ENCODE measurements at places on chromosomes 16 and 17.

GRCh38 chr16:12153662-12154061 is 177.1 kb downstream of the SNX29 start:
- no peak for DNase-seq

- no peak for DNase-seq
These were observed 216.7 kb downstream of the C16orf95 start for GRCh38 chr16:87100306-87101058.

DNA sequence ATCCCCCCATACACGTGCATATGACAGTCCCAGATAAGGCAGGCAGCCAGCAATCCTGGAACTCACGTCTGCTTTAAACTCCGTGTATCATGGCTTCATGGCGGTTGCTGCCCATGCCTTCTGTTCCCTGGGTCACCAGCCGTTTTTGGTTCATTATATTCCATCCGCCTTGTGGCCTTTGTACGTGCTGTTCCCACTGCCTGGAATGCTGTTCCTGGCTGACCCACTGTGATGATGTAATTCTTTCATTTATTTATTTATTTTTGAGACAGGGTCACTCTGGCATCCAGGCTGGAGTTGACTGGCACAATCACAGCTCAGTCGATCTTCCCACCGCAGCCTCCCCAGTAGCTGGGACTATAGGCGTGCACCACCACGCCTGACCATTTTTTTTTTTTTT is 136.7 kb upstream of the GSE1 start:
- DNase-seq = no peak

DNA sequence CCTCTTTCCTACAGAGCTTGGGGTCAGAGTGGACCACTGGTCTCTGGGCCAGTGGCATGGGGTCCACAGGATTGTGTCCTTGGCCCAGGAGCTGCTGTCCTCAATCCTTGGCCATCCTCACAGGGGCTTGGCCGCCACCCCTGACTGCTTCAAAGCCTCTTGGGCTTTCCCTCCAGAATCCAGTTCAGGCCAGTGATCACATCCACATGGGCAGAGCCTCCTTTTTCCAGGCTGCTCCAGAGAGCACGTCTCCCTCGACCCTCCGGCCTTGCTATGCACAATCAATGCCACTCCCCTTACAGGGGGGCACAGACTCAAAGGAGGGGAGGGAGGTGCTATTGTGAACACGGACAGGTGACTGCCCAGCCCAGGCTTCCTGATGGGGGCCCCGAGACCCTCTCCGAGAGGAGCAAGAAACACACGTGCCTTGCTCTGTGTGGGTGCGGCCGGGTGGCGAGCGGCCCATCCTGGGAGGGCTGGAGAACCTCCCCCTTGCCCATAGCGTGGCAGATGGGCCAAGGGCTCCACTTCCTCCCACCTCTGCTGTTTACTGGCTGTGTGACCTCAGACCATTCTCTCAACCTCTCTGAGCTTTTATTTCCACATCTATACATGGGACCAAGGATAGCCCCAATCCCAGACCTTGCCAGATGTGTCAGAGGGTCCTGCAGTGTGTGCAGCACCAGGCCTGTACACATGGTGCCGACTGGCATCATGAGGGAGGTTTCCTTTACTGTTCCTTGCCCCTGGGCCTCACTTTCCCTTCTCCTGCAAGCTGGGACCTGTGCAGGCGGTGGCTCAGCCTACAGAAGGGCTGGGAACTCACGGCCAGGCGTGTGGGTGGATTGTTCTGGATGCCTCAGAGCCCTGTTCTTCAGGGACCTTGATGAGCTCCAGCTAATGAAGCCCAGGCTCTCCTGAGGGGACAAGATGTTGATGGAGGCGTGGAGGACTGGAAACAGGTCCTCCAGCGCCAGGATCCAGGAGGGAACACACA is 229.0 kb upstream of the GSE1 start:
- DNase-seq = peak; percentile 79

- DNase-seq = no peak
These were observed 759.1 kb upstream of the RBFOX1 start for GRCh38 chr16:6573577-6573976.

- DNase-seq = no peak
These were observed 170.9 kb downstream of the RAB11FIP4 start for GRCh38 chr17:31562376-31562840.

DNA sequence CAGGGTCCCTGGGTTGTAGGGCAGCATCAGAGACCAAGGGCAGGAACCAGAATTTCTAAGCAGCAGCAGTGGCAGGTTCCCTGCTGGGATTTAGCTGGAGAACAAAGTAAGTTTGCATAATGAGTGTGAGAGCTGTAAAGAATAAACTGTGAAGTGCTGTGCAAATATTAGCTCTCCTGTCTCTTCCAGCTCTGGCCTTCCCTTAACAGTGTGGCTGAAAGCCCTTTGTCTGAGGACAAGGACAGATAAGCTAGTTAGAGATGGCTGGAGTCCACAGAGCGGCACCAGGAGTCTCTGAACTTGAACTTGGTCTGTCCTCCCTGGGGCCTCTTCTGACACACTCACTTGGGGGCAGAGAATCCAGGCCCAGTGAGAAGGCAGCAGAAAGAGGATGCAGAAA is 98.2 kb upstream of the WSCD1 start:
- DNase-seq = no peak

GRCh38 chr16:71367241-71367976 is 8.9 kb downstream of the CALB2 start:
- no peak for DNase-seq

DNA sequence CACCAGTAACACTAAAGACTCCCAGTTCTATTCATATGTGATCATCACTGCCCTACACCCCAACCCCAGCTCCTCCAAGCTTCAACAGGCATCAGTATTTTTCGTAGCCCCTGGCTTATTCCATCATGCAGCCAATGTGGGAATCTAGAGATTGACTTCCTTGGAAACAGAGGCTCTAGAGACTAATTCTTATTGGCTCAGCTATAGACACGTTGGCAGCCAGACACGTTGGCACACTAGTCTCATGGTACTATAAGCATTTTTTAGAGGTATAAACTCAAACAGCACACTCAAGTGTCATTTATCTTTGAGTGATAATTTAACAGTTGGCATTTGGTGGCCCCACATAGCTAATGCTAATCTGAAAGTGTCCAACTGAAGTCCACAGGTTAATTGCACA is 44.4 kb upstream of the CDR2 start:
- DNase-seq = no peak

DNA sequence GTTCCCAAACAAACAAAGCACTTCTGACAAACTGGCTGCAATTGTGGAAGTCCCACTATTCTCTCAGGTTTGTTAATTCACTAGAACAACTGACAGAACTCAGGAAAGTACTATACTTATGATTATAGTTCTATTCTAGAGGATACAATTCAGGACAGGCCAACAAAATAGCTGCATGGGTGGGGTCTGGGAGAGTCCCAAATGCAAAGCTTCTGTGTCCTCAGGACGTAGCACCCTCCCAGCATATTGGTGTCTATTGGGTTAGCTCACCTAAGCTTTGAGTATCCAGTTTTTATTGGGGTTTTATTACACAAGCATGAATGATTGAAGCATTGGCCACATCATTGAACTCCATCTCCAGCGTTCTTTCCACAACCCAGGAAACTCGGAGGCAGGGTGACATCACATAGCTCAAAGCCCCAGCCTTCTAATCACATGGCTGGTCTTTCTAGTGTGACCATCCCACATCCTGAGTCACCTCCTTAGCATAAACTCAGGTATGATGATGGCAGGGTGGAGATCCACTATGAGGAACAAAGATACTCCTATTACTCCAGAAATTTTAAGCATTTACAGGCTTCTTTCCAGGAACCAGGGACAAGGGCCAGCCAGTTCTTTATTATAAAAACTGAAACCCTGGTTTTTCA is 43.9 kb upstream of the CCNF start:
- DNase-seq = no peak

- no peak for DNase-seq
These were observed 486.0 kb downstream of the KCNJ2 start for GRCh38 chr17:70655176-70655958.

- no peak for DNase-seq
These were observed 56.3 kb upstream of the DHX40 start for GRCh38 chr17:59508999-59509625.

DNA sequence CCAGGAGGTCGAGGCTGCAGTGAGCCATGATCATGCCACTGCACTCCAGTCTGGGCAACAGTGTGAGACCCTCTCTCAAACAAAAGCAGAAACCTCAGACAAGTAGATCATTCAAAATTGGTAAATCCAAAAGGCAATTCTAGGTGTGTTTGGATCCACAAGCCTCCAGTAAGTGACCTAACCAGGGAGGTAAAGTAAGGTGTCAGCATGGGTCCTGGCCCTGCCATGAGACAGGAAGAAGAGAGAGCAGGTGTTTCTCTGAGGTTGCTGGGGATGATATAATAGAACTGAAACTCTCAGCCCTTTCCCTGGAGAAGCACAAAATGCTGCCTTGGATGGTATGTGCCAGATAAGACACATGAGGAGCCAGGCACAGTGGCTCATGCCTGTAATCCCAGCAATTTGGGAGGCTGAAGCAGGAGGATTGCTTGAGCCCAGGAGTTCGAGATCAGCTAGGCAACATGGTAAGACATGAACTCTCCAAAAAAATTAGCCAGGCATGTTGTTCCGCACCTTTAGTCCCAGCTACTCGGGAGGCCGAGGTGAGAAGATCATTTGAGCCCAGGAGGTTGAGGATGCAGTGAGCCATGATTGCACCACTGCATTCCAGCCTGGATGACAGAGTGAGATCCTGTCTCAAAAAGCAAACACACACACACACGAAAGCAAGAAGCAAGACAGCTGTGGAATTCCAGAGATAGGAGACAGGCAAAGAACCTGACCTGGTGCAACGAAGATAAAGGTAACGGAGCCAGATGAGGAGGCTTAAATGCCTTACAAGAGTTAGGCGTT is 6.5 kb downstream of the TM4SF5 start:
- no peak for DNase-seq

- no peak for DNase-seq
These were observed 20.9 kb downstream of the NLRP1 start for GRCh38 chr17:5563456-5563855.

- DNase-seq = no peak
These were observed 35.8 kb upstream of the C1QL1 start for GRCh38 chr17:45003877-45004276.

- no peak for DNase-seq
These were observed 276.1 kb downstream of the SNX29 start for GRCh38 chr16:12252616-12253015.

GRCh38 chr17:147796-148740 is 10.7 kb downstream of the SCGB1C2 start:
- DNase-seq = peak; percentile 33

- DNase-seq = peak; percentile 83
These were observed 1.7 kb downstream of the SPHK1 start for GRCh38 chr17:76385892-76386786.

DNA sequence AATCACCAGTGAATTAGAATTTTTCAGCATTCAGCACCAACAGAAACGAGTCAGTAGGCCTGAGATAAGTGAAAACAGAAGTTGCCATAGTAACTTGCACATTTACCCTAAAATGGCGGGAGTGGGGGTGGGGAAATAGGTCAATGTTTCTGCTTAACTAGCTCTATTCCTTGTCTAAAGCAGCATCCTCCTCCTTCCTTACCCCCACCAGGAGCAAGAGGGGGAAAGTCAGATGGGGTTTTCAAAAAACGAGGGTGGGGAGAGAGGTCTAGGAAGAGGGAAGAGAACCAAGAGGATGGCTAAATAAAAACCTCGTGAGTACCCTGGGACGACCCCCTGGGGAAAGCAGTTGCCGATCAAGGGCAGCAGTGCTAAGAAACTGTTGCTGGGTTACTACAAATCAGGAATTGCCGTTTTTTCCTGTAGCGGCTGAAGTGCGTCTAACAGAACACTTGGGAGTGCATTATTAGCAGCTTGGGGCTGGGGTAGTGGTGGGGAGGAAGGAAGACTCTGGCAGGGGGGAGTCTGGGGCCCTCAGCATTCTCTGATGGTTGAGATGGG is 34.4 kb upstream of the MNT start:
- no peak for DNase-seq

GRCh38 chr17:74268558-74268957 is 5.5 kb upstream of the DNAI2 start:
- no peak for DNase-seq

DNA sequence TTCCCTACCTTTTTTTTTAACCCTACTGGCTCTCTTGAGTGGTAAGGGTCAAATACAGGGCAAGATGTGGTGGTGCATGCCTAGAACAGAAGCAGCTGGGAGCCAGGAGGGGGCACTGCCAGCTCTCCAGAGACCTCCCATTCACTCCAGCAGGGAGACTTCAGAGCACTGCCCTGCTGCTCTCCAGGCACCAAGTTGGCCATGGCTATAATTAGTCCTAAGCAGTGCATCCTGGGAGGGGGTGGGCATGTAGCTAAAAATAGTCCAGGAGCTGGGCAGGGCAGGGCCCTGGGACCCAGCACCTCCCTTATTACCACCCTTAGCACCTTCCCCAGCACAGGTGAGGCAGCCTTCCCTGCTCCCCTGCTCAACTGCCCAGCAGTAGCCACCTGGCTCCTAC is 3.5 kb downstream of the CORO6 start:
- no peak for DNase-seq

GRCh38 chr16:24875466-24875865 is 29.7 kb downstream of the SLC5A11 start:
- DNase-seq = no peak

DNA sequence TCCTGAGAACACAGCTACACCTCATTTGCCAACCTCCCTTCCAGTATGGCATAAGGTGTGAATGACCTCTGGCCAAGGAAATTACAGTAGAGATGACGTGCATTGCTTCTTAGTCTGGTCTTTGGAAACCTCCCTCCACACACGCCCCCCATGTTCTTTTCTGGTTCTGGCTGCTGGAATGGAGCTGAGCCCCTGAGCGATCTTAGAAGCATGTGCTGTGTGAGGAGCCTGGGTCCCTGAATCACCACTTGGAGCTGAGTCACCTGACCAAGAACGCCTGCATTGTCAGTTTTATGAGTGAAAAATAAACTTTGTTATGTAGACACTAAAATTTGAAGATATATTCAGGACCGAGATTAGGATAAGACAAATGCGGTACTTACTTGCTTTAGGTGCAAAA is 51.4 kb downstream of the HS3ST3A1 start:
- DNase-seq = no peak

- DNase-seq = no peak
These were observed 128.5 kb downstream of the CA10 start for GRCh38 chr17:52030052-52030451.

GRCh38 chr16:3764409-3764808 is 47.1 kb upstream of the TRAP1 start:
- DNase-seq = no peak

DNA sequence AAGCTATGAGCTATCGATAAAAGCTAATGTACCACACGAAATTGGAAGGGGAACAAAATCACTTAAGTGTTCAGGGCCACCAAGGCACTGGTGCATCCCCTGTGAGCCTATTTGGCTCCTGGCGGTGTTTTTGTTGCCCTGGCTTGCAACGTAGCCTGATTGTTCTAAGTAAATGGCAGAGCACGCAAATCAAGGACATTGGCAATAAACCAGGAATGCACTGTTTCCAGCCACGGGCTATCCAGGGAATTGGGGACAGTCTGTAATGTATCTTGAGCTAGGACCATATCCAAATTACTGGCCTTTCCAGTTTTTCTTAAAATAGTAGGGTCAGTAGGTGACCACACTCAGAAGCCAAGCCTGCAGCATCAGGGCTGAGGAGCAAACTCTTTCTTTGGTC is 734.0 kb downstream of the MAF start:
- DNase-seq = no peak

- no peak for DNase-seq
These were observed 230.1 kb downstream of the SLC39A11 start for GRCh38 chr17:72862276-72862999.

Measured in RWPE2 (cell line).